ENCODE measurements at places on chromosomes 11 and 22.

DNA sequence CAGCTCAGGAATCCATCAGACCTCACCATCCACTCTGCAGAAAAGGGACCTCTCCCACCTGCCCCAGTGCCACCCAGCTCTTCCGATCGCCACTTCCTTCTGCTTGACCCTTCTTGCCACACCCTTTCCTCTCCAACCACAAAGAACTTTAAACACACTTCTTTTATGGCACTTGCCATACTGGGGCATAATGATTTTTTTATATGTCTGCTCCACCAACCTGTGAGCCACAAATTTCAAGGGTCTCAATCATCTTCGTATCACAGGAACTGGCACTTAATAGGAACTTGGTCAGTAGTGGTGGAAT is 11.7 kb upstream of the MYH9 start:
- DNase-seq, result no peak

DNA sequence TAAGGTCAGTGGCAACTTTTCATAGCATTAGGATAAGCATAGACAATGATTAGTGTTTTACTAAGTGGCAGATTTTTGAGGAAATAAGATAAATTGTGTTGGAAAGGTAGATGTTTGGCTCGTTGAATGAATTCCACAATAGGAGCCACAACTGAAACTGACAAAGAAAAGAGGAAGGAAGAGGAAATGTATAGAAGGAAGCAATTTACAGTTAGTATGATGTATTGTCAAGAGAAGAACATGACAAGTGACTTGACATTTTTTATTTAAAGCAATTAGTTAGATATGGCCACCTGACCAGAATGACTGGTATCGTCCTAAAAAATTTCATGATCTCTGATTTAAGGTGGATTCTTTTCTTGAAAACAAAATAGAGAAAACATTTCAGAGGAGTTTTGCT is 3.1 kb upstream of the RAG2 start:
- no peak for DNase-seq

- no peak for DNase-seq
These were observed 17.9 kb downstream of the CAPN5 start for GRCh38 chr11:77084581-77085191.

DNA sequence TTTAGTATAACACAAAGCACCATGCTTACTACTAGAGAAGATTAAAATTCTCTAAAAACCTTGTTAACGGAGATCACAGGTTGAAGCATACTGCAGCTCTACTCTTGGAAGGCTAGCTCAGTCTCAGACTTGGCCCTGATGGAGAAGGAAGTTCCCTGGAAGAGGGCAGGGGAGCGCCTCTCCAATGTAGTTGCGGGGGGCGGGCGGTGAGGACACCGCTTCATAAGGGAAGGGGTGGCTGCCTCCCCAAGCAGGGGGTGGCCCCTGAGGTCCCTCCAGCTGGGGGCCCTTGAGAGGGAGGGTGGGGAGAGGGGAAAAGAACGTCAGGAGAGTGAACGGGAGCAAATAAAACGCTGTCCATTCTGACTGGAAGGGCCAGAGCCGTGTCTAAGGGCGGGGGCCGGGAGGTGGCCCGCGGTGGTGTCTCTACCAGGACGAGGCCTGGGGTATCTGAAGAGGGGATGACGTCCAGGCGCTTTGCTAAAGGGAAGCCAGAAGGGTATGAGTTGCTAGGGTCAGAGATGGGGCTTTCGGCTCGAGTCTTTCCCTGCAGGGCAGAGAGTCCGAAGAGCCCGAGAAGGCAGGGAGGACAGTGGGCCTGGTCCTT is 553 bp upstream of the USP47 start:
- peak; percentile 23 for DNase-seq

DNA sequence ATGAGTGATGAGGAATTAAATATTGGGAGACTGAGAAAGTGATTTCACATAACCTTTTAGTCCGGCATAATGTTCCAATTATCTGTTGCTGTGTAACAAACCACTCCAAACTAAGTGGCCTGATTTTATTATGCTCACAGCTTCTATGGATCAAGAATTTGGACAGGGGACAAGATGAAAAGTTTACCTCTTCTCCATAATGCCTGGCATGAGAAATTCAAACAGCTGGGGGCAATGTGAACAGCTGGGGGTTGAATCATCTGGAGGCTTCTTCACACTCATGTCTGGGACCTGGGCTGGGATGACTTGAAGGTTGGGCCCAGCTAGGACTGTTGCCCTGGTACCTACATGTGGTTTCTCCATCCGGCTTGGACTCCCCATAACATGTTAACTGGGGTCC is 99.4 kb upstream of the DRD2 start:
- DNase-seq, result peak; percentile 57

DNA sequence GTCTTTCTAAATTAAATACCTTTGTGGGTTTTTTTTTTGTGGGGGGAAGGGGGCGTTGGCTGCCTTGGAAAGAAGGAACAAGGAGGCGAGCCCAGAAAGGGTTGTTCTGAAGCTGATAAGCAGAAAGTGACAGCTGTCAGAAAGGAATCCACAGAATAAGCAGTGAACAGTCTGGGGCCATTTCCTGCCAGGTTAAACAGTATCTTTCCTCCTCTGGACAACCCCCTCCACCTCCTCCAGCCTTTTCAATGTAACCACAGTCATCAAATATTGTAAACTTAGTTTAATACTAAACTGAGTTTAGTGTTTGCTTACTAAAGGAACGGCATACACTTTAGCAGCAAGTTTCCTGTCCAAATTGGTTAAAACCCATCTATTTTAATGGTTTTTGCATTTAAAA is 271.2 kb upstream of the SYN3 start:
- no peak for DNase-seq

DNA sequence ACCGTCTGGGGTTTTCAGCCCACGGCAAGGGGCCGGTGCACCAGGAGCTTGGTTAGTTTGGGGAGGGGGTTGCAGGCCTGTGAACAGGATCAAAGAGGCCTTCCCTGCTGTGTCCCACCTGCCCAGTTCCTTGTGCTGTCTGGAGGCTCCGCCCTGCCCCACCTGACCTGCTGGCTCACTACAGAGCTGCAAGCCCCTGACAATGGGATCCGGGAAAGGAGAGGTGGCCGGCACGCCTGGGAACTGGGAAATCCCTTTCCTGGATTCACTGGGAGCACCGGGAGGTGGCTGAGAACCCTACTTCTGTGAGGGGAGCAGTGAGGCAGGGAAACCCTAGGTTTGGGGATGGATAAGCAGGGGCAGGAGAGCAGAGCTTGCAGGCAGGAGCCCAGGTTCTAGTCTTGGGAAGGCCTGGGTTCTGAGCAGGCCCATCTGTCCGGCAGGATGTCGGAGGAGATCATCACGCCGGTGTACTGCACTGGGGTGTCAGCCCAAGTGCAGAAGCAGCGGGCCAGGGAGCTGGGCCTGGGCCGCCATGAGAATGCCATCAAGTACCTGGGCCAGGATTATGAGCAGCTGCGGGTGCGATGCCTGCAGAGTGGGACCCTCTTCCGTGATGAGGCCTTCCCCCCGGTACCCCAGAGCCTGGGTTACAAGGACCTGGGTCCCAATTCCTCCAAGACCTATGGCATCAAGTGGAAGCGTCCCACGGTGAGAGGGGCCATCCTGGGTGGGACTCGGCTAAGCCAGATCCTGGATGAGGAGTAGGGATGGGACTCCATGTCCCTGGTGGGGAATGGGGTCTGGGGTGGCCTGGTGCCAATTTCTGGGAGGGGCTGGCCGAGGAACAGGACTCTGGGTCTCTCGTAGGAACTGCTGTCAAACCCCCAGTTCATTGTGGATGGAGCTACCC is 786 bp downstream of the CAPN1 start:
- peak; percentile 18 for DNase-seq

All from AG10803 (cell line).